ENCODE measurements at places on chromosomes 4 and X. TPM values are rescaled to one million over a fixed set of nuclear protein-coding genes. Genes with fewer than 3 reads are reported as not detected.

Gene ZNF827
- total RNA-seq, result 20.3 TPM

Gene TIMP1
- total RNA-seq, result 574 TPM

Gene KLHL4
- 1.9 TPM for total RNA-seq

Gene RHOXF1
- 0.29 TPM for total RNA-seq

Gene WWC2
- 27.1 TPM for total RNA-seq

DNA sequence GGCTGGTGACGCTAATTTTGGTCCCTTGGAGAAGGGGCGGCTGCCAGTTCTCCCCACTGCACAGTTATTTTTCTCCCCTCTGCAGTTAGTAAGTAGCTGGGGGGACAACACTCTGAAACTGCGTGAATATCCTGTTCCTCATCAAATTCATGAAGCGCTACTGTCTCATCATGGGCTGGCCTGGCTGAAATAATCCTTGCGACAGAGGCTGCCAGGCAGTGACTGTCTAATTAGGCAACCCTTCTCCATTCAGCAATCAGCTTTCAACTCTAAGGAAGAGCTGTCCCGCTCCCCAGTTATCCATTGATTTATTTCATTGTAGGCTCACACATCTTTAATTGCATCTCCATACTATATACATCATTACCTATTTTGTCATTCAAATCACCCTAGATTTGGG lies 8.2 kb downstream of the SH3TC1 start:
- DNase-seq, result no peak

- DNase-seq, result no peak
Measured at GRCh38 chr4:32136081-32136787, 1416.1 kb downstream of the PCDH7 start.

- DNase-seq, result no peak
Measured at GRCh38 chr4:164959896-164960295, 17.6 kb downstream of the TRIM61 start.

DNA sequence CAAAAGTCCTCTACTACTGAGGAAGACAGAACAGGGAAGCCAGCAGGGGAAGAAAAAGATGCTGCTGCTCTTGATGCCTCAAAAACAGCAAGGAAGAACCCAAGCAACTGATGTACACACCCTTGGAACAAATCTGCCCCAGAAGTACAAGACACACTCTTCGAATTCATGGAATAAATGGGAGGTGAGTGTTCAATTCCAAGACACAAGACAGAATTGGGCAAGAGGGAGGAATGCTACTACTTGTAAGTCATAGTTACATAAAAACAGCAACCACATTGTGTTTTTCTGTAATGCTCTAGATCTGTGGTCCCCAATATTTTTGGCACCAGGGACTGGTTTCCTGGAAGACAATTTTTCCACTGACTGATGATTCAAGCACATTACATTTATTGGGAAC lies 58.0 kb upstream of the H2AZ1 start:
- DNase-seq, result no peak

GRCh38 chr4:30939069-30939468 lies 218.9 kb downstream of the PCDH7 start:
- DNase-seq, result no peak

- no peak for DNase-seq
Measured at GRCh38 chr4:24745172-24745895, 50.0 kb upstream of the SOD3 start.

- peak; percentile 24 for DNase-seq
Measured at GRCh38 chrX:102745857-102746584, 25.5 kb downstream of the GPRASP3 start.

DNA sequence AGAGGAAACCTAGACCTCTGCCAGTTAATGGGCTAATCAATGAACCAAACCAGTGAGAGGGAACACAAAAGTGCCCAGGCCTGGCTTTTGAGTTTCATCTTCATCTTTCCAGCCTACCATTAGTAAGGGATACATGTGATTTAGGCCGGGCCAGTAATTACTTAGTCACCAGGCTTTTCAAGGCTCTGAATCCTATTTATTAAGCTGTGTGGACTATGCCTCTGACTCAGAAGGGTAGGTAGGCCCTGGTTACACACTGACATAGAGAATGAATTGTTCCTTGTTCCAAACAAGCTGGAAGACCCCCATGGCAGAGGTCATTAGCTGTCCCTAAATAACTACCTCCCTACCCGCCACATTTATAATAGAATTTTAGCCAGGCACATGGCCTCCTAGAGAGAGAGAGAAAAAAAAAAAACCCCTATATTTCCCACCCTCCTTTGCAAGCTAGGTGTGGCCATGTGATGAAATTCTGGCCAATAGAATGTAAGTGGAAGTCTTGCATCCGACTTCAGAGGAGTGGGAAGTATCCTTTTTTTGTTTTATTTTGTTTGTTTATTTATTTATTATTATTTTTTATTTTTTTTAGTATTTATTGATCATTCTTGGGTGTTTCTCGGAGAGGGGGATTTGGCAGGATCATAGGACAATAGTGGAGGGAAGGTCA lies 112.3 kb upstream of the BCOR start:
- no peak for DNase-seq

DNA sequence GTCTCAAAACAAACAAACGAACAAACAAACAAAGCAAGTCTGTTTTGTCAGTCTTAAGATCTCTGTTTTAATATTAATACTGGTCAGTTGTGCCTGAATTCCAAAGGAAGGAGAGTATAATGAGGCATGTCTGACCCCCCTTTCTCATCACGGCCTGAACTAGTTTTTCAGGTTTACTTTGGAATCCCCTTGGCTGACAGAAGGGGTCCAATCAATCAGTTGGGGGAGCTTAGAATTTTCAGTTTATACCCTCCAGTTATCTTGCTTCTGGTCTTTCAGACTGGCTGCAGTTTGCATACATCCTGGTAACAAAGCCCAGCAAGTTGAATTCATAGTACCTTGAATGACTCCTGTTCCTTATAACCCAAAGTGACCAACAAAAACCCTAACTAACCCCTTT lies 41.1 kb downstream of the TBC1D9 start:
- DNase-seq, result no peak

- DNase-seq, result no peak
Measured at GRCh38 chr4:66091786-66092185, 421.5 kb upstream of the EPHA5 start.

DNA sequence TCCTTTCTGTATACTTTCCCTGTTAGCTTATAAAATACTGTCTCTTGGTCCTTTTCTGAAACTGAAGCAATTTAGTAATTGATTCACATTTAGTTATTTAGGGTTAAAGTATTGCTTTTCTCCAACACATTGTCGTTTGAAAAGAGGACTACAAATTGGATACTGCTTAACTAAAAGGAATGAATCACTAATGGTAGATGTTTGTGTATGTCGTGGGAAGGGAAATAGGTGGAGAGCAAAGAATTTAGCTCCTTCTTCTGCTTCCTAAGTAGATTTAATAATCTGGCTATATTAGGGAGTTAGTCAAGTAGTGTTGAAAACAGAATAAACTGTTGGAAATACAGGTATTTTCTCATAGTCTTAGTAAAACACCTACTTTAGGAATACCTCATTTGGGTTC lies 27.9 kb downstream of the SLAIN2 start:
- DNase-seq, result no peak

DNA sequence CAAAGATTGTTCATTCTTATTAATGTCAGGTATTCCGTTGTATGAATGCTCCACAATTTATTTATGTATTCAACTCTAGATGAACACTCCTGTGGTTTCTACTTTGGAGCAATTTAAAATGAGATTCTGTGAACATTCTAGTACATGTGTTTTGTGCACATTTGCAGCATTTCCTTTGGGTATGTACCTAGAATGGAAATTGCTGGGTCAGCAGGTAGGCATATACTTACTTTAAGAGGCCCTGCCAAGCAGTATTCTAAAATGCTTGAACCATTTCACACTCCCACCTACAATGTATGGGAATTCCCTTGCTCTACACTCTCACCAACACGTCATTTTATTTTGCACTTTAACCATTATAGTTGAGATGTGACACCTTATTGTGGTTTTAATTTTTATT lies 59.4 kb upstream of the MAGEB2 start:
- no peak for DNase-seq

GRCh38 chrX:136674270-136674985 lies 26.5 kb downstream of the CD40LG start:
- DNase-seq, result no peak

GRCh38 chrX:153551135-153551534 lies 33.7 kb downstream of the ATP2B3 start:
- no peak for DNase-seq

- no peak for DNase-seq
Measured at GRCh38 chrX:14359727-14360126, 169.6 kb upstream of the GLRA2 start.

DNA sequence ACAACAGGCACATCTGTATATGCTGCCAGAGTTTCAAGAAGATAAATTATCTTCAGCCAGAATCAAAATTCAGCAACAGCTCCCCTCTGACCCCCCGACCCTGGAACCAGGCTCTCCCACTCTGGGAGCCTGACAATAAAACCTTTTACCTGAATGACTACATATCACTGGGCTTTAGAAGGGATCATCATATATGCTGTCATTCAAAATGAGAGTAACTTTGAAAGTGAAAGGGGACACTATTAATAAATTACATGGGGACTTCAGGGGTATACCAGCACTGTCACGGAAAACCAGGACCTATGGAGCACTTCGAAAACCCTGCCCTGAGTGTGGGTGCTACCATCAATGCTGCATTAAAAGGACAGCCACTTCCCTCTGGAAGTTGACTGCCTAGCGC lies 26.2 kb downstream of the TSPAN5 start:
- no peak for DNase-seq

DNA sequence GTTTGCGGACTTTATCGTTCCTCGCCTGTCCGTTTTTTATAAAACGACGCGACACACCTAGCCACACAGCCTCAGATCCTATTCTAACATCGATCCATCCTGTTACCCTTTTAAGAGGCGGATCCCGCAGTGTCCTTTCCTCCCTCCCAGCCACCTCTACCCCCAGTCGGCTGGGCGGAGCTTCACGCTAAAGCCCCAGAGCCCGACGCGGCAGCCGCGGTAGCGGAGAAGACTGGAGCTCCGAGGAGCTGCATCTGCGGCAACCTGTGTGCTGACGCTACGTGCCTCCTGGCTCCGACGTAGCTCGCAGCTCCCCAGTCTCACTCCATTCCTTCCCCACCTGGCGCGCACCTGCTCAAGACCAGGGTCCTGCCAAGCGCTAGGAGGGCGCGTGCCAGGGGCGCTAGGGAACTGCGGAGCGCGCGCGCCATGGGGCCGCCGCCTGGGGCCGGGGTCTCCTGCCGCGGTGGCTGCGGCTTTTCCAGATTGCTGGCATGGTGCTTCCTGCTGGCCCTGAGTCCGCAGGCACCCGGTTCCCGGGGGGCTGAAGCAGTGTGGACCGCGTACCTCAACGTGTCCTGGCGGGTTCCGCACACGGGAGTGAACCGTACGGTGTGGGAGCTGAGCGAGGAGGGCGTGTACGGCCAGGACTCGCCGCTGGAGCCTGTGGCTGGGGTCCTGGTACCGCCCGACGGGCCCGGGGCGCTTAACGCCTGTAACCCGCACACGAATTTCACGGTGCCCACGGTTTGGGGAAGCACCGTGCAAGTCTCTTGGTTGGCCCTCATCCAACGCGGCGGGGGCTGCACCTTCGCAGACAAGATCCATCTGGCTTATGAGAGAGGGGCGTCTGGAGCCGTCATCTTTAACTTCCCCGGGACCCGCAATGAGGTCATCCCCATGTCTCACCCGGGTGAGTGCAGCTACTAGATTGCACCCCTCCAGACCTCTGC lies at the start of gene RNF128:
RNF128 (plus strand) TSS at position 217 of the 953 bp plus-strand sequence; CDS start at position 430, 213 bp downstream.
- peak; percentile 63 for DNase-seq

DNA sequence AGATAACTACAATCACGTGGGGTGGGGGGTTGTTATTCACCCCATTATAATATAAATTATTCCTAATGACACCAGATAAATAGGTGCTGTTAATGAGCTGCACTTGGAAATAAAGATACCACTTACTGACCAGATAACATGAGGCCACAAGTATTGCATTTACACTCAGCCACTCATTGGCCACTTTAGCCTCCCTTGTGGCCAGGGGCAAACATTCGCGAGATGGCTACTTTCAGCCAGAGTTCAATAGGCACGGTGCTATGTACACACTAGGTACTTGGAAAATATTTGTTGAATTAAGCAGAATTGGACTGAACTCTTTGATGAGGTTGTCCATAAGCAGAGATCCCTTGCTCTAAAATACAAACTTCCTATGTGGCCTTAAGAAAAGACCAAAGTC lies 713.7 kb upstream of the TENM3 start:
- no peak for DNase-seq

- no peak for DNase-seq
Measured at GRCh38 chrX:5976332-5976731, 252.3 kb downstream of the NLGN4X start.

DNA sequence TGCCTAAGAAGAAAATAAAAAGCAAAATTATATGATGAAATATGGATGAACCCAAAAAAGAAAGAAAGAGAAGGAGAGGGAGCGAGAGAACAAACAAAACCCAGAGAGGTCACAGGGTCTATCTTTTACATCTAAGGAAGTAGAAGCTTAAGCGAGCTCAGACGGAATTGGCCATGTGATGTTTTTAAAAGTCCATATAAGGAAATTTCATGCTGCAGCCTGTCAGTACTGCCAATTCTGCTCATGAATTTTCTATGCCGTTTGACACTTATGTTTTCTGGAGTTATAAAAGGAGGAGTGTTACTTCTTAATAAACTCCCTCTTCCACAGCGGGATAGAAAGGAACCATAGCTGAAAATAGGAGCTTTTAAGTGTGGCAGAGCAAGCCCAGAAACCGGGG lies 32.9 kb upstream of the DCX start:
- DNase-seq, result no peak

DNA sequence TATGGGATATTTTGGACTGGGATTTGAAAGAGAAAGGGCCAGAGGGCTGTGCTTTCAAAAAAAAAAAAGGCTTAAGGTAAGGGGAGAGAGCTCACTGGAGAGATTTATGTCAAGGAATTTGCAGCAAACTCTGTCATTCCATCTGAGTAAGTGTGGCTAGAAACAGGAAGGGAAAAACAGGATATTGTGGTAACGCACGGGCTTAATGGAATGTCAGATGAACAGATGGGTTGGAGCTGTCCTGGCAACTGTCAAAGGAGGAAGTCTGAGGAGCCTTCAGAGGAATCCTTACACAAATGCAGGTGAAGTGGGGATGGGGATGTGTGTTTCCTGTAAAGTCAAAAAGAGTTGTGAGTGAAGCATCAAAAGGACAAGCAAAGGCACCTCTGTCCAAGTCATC lies 15.1 kb upstream of the NKX3-2 start:
- DNase-seq, result no peak

DNA sequence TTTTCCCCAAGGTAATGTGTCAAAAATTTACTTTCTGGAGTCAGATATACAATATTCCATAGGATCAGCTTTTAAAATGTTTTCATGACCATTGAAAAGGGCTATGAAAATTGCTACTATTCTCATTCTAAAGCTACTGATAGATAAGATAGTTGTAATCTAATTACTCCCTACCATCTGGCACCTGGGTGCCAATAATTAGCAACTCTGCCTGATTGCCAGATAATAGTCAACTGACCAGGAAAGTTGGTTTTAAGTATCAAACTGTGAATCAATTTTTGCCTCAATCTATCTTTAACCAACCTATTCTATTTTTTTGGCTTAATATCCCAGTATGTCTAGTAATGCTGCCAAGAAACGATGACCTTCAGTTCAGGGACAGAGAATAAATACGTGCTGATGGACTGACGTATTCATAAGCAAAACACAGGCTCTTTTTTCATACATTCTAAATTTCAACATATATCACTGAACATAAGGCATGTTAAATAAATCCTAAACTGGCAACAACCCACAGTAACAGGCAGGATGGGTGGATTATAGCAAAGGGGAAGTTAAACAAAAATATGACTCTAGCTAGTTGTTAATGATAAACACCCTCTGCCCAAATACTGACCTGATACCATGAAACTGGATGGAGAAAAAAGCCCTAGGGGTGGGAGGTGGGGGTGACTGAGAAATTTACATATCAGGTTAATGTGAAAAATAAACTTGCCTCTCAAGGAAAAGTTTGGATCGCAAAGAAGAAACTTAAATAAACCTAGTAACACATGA lies 18.2 kb downstream of the SH3RF1 start:
- peak; percentile 44 for DNase-seq

Measured in mucosa of gallbladder (tissue), 1 donor.